Foreskin fibroblast (primary cell): ENCODE measurements at places on chromosomes 3 and 15.

- no peak for DNase-seq
Observed at GRCh38 chr3:121504618-121505017, 41.2 kb downstream of the POLQ start.

DNA sequence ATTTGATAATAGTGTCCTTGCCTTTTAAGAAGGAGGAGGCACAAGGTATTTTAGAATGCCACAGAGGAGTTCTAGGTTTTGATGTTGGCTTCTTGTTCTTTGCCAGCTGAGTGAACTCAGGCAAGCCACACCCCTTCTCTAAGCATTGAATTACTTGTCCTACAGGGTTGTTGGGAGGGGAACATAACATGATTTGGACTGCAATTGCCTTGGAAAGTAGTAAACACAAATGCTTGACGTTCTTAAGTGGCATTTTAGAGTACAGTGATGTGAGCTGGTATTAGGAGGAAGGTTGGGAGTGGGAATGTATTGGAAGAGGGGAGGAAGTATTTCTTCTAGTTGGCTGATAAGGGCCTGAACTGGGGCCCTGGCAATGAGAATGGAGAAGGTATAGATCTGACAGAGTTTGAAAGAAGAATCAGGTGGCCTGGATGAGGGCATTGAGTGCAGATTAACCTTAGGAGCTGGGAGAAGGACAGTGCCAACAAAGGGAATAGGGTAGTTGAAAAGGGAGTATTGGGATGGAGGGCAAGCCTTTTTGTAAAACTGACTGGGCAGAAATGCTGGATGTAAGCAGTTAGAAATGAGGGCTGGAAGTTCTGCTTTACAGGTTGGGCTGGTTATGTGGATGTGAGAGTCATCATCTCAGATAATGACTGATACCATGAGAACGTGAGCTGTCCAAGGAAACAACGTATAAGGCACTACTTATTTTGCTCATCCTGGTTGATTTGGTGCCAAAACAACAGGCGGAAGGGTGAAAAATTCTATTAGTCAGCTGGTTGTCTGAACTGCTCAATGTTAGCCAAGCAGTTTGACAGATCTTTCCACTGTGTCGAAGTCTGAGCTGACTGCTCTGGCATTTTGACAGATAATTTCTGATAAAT lies 16.7 kb downstream of the KAT2B start:
- peak; percentile 29 for DNase-seq

- no peak for DNase-seq
Observed at GRCh38 chr15:67980773-67981685, 73.1 kb upstream of the PIAS1 start.

- DNase-seq, result peak; percentile 10
Observed at GRCh38 chr15:36645106-36645505, 65.7 kb downstream of the CDIN1 start.

DNA sequence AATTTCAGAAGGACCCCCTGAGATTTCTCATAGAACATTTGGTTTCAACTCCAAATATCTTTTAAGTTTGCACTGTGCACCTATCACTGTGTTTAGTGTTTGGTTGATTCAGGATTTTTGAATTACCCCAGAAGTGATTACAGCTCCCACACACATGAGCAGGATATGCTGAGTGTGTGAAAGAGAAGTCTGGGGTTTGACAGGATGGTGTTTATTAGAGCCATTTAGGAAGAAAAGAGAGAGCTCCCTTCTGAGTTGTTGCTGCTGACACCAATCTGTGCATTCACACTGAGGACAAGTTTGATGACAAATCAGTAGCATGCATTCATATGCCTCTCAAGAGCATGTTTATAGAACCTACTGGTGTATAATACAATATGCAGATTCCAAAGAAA lies 118.1 kb downstream of the RPL22L1 start:
- DNase-seq, result no peak

DNA sequence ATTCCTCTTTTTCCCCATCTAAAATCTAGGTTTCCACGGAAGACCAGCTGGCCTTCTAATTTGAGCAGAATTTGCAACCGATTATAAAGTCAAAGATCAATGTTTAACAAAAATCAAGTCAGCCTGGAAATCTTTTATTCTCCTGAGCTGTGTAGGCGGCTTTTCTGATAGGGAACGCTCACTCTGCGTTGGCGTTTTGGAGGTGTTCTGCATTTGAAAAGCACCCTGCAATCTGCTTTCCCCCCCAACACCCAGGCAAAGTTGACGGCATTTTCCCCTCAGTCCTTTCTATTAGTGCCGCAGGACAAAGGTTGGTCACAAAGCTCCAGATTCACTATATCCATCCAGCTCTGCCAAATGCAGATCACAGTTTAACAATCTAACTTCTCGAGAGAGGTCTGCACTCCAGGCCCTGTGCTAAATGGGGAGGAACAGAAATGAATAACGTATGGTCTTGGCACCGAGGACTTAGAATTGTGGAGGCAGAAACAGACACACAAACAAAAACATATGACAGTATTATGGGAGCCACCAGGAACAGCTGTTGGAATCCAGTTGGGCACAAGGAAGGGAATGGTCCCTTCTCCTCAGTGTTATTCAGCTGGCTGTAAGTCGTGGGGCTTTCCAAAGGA lies 50.4 kb upstream of the LARS2 start:
- no peak for DNase-seq

DNA sequence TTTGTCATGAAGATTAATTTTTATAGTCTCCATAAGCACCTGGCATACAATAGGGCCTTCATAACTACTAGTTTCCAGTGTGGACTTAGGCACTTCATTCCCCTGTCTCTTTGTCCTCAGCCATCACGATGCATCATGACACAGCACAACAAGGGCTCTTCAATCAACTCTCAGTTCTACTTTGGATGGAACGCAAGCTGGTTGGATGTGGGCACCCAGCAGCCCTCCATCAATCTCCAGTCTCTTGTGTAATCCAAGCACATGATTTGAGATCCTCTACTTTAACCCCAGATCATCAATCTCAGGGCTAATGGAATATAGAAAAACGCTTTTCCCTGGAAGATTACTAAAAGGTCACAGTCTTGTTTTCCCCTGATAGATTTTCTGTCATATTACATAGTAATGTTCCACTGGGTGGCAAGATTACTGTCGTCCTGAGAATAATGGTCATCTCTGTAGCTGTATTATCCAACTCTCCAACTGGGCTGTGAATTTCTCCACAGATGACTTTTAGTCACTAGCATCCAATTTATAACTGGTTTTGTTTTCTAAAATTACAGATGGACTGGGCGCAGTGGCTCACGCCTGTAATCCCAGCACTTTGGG lies 22.9 kb upstream of the CHRNA7 start:
- no peak for DNase-seq

DNA sequence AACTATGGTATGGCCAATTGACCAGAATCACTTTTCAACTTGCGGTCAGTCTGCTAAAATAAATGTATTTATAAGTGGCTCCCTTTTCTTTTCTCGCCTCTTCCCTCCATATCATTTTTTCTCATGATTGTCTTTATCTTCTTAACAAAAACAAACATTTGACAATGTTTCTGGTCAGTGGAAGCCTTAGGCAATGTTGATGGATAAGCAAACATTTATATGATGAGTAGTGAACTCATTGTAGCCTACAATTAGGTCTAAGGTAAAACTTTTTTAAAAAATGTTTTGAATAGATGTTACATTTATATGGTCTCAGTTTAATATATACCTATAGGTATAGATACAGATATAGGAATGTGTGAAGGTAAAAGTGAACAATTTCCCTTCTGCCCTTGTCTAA lies 355.4 kb downstream of the MFSD1 start:
- no peak for DNase-seq

- DNase-seq, result no peak
Observed at GRCh38 chr15:77895742-77896141, 181.8 kb downstream of the TBC1D2B start.

GRCh38 chr3:24224666-24225384 lies 269.8 kb downstream of the THRB start:
- no peak for DNase-seq

DNA sequence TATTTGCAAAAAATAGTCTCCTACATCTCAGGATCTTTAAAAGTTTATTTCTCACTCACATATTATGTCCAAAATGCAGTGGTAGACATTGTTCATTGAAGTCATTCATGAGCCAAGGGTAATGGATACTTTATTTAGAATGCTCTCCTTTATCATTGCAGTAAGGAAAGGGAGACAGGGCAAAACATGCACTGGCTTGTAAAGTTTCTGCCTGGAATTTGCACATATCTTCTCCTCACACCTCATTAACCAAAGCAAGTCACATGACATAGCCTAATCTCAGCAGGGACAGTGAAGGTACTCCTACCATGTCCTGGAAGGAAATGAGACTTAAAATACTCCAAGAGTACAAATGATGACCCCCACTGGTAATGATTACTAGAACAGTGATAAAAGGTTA lies 333.7 kb upstream of the EPHA3 start:
- DNase-seq, result no peak
